ENCODE measurements at places on chromosomes 11 and 22.

DNA sequence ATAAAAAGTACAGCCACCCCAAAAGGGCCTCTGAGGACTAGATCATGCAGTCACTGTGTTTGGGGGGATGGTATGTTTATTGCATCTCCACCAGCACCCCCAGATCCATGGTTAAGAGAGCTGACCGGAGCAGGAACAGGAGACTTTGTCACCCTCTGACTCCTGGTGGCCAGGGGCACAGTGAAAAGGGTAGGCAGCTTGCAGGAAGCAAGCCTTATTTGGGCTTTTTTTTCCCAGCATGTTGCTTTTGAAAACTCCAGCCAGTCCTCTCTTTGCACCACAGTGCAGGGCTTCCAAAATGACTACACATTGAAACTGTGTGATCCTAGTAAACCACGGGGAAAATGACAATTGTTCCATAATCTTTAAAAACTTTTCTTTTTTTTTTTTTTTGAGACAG, 20.6 kb downstream of the PRR5 start:
- DNase-seq = no peak

GRCh38 chr22:40583053-40583741, 53.3 kb downstream of the MRTFA start:
- DNase-seq = no peak

GRCh38 chr11:96113193-96113681, 189.3 kb upstream of the MTMR2 start:
- DNase-seq = no peak

DNA sequence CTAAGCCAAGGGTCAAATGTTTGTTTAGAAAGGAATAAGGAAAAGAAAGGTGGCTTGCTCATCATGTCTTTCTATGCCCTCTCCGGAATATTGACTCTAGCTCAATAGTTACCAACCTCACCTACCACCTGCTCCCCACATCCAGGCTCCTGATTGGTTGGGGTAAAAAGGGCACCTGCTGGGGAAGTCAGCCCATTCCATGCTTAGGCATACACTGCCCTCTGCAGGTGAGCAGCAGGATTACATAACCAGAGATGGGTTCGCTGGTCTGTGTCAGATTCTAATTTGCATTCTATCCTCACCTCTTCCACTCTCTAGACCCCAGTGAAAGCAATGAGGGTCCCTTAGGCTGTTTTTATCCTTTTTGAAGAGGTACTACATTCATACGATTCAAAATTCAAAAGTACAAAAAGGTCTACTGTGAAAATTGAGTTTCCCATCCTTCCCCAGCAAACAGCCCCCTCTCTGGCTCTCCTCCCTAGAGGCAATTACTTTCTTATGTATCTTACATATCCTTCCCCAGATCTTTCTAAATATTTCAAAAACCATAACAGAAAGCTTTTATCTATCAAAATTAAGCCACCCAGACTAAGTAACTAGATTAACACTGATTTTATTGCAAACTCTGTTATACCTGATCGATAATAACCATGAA, 98.0 kb upstream of the ASPHD2 start:
- DNase-seq = peak; percentile 78

GRCh38 chr11:102172127-102172848, 62.0 kb downstream of the YAP1 start:
- no peak for DNase-seq

DNA sequence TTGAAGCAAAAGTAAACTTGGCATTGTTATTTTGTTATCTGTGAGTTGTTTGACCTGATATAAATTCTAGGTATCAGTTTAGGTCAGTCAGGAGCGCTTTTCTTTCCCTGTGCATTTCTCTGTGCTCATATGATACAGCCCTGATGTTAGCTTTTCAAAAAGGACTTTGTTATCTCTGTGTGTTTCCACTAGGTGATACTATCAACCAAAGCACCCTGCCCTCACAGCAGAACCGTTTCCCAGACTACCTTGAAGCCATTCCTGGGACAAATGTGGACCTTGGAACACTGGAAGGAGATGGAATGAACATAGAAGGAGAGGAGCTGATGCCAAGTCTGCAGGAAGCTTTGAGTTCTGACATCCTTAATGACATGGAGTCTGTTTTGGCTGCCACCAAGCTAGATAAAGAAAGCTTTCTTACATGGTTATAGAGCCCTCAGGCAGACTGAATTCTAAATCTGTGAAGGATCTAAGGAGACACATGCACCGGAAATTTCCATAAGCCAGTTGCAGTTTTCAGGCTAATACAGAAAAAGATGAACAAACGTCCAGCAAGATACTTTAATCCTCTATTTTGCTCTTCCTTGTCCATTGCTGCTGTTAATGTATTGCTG, 87.7 kb upstream of the BIRC3 start:
- DNase-seq = no peak

DNA sequence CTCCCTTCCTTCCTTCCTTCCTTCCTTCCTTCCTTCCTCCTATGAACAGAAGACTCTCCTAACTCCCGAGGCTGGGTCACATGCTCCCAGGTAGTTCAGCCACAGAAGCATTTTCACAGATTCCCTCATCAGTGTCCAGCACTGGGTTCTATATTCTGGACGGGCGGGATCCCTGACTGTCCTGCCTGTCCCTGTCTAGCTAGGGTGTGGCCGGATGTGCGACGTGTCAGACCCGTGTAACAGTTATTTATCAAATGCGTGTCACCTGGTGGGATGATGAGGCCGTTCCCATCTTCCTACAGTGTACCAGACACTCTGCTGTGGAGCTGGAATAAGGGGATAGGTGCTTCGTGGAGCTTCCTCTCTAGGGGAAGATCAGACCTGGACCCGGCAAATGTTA, 901.0 kb downstream of the BRD1 start:
- DNase-seq = no peak

DNA sequence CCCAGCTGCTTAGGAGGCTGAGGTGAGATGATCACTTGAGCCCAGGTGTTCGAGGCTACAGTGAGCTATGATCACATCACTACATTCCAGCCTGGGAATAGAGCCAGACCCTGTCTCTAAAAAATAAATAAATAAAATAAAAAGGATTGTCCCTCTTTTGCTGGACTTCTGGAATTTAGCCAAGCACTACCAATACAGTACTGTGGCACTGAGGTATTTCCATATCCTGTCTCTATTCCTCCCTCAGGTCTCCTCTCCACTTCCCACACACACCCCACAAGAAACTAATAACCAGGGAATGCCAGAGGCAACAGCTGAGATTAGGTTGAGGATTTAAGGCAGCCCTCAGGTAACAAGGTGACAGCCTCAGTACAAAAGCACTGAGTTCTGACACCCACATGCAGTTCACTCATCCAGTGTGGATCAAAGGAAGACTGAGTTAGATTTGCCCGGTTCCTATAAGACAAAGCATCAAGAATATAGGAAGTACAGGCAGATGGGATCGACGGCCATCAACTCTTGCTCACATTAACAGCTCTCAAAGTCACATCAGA, 4.5 kb upstream of the PPP2R1B start:
- no peak for DNase-seq

- no peak for DNase-seq
Observed at GRCh38 chr11:74154620-74155281, 16.1 kb downstream of the C2CD3 start.

DNA sequence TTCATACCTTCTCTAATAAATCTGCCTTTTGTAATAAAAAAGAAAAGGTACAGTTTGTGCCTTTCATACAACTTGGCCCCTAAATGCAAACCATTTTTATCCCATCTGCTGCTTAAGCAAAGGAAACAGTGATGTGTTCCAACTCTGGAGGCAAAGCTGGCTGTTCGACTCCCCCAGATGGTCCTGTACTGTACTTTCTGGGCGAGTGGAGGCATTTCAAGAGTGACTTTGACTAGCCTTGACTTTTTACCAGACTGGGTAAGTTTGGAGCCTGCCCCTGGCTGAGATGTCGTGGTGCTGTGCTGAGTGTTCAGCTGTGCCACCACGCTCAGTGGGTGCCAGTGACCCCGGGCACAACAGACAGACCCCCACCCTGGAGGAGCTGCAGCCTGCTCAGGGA, 10.2 kb downstream of the MICALL1 start:
- DNase-seq = no peak

- no peak for DNase-seq
Observed at GRCh38 chr11:73182824-73183321, 35.2 kb upstream of the P2RY2 start.

- DNase-seq = no peak
Observed at GRCh38 chr11:123585706-123586105, 68.7 kb downstream of the SCN3B start.

DNA sequence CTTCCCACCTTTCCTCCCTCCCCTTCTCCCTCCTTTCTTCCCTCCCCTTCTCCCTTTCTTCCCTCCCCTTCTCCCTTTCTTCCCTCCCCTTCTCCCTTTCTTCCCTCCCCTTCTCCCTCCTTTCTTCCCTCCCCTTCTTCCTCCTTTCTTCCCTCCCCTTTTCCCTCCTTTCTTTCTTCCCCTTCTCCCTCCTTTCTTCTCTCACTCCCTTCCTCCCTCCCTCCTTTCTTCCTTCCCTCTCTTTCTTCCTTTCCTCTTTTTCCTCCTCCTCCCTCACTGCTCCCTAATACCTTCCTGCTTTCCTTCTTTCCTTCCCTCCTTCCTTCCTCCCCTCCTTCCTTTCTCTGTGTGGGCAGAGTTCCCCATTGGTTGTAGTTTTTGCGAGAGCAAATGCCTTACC, 76.1 kb downstream of the PGR start:
- DNase-seq = no peak

- no peak for DNase-seq
Observed at GRCh38 chr22:19520007-19520406, 4.2 kb downstream of the CLDN5 start.

GRCh38 chr11:91081440-91082043, 858.7 kb upstream of the CHORDC1 start:
- DNase-seq = no peak

DNA sequence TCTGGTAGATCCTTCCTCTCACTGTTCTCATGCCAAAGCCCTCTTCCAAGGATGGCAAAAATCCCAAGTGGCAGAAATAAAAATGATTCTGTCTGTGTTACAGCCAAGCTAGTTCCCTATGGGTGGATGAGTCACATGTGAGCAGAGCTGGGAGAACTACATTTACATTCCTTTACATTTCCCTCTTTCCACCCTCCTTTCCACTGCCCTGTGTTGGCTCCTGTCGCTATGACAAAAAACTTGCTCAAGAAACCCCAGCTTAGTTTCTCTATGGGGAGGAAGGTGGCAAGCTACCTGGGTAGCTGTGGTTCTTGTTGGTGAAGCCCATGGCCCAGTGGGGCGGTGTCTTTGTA, 10.2 kb upstream of the DDB2 start:
- no peak for DNase-seq

DNA sequence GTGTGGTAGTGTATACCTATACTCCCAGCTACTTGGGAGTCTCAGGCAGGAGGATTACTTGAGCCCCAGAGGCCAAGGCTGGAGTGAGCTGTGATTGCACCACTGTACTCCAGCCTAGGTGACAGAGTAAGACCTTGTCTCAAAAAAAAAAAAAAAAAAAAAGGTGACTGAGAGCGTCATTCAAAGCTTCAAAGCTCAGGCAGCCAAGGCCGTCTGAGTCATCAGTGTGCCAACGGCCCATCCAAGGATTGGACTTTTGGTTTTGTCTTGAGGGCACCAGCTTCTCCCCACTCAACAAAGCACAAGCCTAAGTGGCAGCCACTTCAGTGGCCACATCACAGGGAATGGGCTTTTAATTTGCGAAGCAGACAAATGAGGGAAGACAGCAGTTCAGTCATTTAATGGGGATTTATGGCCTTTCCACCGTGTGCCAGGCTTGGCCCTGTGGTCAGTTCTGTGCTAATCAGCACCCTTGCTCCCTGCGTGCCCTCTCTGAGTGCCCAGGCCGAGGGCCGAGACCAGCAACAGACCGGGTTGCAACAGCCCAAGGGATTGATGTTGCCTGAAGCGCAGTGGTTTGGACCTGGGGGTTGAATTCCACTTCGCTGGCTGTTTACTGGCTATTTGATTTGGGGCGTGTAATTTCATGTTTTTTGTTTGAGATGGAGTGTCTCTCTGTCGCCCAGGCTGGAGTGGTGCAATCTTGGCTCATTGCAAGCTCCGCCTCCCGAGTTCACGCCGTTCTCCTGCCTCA, 30.2 kb upstream of the CRYBB3 start:
- no peak for DNase-seq

DNA sequence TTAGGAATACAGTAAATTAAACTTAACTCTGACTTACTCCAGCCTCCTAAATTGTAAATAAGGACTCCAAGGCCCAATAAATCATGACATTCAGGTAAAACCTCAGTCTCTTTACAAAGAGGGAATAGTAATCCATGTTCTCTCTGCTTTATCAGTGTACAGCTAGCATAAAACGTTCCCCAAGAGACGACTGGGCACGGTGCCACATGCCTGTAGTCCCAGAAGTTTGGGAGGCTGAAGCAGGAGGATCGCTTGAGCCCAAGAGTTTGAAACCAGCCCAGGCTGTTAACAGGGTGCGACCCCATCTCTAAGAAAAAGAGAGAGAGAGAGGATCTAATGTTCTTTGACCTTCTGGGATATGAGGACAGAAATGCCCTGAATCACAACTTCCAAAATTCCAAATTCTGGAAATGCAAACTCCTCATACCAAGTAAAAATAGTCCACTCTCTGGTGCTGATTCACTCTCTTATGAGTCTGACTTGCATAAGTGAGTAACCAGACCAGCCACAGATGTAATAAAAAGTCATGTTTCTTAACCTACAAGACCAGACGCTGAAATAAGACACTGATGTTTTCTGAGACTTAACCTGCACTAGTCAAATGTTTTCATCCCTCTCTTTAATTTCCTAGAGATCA, 25.5 kb downstream of the NNMT start:
- DNase-seq = no peak

DNA sequence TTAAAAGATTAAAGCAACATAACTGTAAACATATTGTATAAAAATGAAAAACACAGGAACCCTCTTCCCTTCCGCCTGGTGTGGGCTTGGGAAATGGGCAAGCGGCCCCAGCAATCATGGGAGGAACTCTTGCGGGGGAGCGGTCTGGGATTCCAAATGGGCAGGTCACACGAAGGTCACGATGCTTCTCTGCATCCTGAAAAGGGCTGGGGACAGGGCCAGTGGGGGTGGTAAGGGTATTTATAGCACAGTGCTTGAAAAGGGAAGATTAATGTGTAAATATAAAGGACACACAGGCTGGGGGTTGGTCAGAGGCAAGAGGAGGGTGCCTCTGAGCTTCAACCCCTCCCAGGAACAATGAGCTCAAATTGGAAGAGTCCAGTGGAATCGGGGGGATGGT, 46.9 kb upstream of the OR4B1 start:
- DNase-seq = no peak

GRCh38 chr11:45933131-45933831, 10.8 kb downstream of the LARGE2 start:
- no peak for DNase-seq

GRCh38 chr11:123184531-123184930, 10.5 kb downstream of the CLMP start:
- DNase-seq = no peak

GRCh38 chr11:113461639-113462038, 13.6 kb downstream of the DRD2 start:
- no peak for DNase-seq

Measured in NCI-H1930 (cell line).